ENCODE measurements at places on chromosomes 3 and 15.

- DNase-seq: peak; percentile 85
Measured at GRCh38 chr15:81155375-81156218, 21.5 kb downstream of the CFAP161 start.

- peak; percentile 90 for DNase-seq
Measured at GRCh38 chr15:28021281-28022039, 77.7 kb downstream of the OCA2 start.

GRCh38 chr15:67097930-67098740, 32.7 kb downstream of the SMAD3 start:
- DNase-seq: no peak

GRCh38 chr3:36480911-36481648, 100.8 kb downstream of the STAC start:
- DNase-seq: no peak

DNA sequence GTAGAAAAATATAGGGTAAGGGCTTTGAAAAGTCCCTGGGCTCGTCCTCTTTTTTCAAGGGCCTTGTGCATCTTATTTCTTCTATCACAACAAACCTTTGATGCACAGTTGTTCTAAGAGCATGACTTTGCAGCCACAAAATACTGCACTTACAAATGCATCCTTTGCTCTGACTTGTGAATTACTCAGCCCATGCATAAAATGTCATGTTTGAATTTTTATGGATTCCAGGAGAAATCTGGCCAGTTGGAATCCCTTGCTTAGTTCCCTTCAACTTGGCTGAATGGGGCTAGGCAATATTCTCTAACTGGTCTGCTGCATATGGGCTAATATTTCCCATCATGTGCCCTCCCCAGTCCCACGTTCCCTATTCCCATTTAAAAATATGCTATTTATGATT, 523.9 kb upstream of the RGMA start:
- DNase-seq: no peak

DNA sequence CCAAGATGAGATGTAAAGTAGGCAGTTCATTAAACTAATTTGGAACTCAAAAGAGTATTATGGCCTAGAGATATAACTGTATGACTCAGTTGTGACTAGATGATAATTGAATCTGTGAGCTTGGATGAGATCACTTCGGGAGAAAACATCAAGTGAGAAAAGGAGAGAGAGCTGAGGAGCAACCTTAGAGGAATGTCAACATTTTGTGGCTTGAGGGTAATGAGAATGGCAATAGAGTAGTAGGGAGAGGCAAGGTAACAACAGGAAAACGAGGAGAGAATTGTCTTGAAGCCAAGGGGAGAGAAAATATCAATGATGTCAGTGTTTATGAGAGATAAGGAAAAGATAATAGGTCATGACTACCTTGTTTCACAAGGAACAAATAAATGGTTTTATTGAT, 580.2 kb downstream of the NLGN1 start:
- no peak for DNase-seq

GRCh38 chr3:184354754-184355153, 6.7 kb downstream of the CLCN2 start:
- DNase-seq: no peak

GRCh38 chr15:68515371-68516095, 63.3 kb upstream of the CORO2B start:
- no peak for DNase-seq

GRCh38 chr15:74816624-74817369, 4.2 kb downstream of the LMAN1L start:
- no peak for DNase-seq

DNA sequence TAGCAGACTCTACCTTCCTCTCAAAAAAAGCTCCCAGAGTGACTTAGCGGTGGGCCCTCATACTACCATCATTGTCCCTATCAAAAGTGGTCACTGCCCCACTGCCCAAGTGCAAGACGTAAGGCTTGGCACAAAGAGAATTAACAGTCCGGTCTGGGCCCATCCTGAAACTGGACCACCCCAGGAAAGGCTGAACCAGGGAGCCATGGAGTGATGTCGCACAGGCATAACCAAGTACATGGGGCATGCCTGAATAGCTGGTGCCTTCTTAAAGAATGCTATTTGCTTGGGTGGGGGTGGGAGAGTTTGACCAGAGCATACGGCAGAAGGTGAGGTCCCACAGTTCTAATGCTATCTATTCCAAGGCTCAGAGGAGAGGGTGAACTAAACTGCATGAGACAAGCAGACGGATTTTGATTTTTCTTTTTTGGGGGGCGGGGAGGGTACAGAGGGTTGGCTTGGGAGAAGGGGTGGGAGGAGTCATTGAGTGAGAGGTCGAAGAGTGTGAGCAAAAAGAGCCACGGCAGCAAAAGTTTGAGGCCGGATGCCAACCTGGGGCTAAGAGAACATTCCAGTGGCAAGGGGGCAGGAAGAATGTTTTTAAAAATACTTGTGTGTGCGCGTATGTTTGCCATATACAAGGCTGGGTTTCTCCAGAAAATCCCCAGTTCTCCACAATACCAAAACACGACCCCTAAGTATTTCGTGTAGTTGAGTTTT, 50.2 kb downstream of the FAM174B start:
- no peak for DNase-seq

- DNase-seq: no peak
Measured at GRCh38 chr15:97525809-97526208, 434.7 kb upstream of the ARRDC4 start.

DNA sequence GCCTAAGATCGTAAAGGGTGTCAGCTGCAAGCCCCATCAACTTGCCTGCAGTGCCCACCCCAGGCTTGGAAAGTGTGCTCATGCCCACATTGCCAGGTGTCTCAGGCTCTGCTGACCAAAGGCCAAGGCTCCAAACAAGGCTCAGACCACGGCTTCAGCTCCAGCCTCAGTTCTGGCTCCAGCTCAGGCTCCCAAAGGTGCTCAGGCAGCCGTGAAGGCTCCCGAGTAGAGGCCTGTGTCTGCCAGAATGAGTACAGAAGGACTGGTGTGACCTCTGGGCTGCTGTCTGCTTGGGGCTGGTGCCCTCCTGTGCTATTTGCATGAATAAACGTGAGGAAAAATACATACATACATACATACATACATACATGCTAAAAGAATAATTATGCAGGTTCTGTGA, 27.9 kb upstream of the UACA start:
- DNase-seq: no peak

- DNase-seq: peak; percentile 58
Measured at GRCh38 chr15:52331490-52332240, 36.1 kb upstream of the MYO5C start.

DNA sequence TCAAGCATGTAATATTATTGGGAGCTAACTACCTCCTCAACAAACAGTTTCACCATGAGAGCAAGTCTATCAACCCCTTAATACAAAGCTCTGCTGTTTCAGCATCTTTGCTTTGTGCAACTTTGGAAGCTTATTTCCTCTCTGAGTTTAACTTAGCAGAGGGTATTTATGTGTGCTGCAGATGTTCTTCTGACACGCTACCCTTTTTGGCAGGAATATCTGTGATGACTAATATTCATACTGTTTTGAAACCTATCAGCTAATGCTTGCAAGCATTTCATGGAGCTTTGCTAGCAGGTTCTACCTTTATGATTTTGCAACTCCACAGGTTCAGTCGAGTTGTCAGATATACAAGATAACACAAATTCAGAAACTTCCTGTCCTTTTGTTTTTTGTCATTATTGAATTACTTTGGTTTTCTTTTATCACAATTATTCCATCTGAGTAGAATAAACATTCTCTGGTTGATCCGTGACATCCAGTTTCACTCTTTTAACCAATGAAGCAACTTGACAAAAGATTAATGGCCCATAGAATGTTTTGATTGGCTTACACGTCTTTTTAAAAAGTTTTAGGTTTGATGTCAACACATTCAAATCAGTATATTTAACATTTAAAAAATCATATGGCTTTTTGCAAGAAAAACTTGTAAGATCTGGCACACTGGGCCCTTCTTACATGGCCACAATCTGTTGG, 1.7 kb upstream of the SLC9A9 start:
- DNase-seq: no peak

DNA sequence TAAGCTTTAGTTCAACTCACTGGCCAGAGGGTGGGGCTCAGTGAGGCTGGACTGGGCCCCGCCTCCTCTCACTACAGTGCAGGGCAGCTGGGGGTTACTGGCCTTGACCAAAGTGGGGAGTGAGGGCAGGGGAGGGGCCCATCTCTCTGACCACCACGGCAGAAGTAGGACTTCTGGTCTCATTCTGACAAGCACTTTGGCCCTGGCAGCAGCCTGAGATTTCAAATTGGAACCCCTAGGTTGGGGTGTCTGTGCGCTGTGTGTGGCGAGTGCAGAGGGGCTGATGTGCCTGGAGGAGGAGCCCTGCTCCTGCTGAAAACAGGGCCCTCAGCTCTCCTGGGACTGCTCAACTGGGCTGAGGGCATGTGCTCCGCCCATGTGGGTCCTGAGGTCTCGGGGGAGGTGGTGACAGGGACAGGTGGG, 60.3 kb upstream of the RPL32 start:
- DNase-seq: no peak

GRCh38 chr3:118781839-118782238, 252.8 kb downstream of the IGSF11 start:
- no peak for DNase-seq

DNA sequence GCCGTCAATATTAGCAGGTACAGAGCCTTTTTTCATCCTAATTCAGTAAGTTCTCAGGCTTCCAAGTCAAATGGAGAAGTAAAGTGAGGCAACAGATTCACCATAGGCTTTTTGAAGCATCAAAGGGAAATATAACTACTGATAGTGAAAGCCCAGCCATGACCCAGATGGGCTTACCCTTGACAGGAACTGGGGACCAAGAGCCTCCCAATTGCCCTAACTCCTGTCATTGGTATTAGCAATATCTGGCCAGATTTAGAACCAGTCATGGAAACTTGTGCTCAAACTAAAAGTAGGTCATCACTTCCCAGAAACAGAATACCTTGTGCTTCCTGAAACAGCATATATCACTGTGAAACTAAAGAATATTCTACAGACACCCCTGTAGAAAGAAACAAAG, 33.0 kb downstream of the NME9 start:
- DNase-seq: no peak

DNA sequence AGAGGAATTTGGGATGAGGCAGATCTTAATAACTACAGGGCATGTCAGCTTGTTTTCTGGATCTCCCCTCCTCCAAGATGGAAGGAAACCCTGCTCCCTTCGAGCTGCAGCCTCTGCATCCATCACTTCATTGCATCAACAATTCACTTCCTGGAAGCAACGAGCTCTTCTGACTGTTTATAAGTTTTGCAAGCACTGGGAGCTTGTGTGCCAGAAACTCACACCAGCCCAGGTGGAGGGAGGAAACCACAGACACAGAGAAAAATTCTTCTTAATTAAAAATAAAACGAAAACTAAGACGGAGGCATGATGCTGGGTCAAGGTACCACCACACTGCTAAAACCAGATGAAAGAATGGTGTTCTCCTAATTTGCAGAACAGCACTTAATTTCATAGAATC, 10.6 kb downstream of the LRIG1 start:
- no peak for DNase-seq

DNA sequence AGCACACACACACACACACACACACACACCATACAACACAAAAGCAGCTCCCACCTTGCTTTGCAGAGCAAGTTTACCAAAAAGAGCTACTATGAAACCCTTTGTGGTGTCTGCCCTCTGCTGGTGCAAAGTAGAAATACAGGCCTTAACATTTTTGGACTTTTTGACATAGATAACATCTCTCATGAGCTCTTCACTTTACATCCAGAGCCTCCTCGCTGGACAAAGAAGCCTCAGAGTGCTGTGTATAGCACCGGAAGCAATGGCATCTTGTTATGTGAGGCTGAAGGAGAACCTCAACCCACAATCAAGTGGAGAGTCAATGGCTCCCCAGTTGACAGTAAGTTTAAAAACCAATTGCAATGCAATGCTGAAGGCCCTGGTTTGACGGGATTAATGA, 157.9 kb downstream of the CHL1 start:
- DNase-seq: peak; percentile 91

DNA sequence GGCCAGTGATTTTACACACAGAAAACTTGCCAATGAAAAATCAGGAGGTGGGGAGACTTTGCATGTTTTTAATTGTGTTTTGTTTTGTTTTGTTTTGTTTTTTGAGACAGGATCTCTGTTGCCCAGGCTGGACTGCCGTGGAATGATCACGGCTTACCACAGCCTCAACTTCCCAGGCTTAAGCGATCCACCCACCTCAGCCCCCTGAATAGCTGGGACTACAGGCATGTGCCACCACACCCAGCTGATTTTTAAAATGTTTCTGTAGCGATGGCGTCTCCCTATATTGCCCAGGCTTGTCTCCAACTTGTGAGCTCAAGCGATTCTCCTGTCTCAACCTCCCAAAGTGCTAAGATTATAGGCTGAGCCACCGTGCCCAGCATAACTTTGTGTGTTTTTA, 46.0 kb downstream of the MEIS2 start:
- DNase-seq: no peak

GRCh38 chr3:44061961-44062360, 179.7 kb upstream of the TOPAZ1 start:
- DNase-seq: no peak

DNA sequence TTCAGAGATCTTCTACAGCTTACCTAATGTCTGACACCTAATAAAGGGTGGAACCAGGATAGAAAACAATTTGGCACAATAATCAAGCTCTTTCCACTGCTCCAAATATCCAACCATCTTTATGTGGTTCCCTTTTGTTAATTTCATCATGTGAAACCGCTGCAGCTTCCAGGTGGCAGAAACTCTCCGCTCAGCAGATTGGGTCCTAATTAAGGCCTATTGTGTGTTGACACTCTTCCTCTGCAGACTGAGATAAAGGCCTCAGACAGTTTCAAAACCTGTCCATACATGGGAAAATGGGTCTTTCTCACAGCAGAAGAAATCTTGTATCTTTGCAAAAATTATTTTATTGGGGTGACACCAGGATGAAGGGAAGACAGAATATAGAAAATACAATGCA, 1002.4 kb upstream of the SEMA6D start:
- DNase-seq: no peak

DNA sequence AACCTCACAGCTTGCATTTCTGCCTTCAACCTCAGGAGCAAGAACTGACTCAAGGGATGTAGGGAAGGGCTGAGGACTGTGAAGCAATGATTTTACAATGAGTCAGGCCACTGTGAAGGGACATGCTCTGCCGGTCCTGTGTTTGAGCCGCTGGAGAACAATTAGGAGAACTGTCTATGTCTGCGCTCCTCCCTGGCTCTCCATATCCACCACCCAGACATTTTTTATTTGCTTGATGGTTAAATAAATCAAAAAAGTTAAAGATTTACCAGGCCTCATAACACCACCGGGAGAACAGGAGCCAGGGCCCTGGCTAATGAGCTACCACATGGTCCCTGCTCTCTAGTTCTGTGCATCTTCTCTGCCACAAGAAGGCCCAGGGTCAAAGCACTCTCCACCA, 29.6 kb downstream of the SEC61A1 start:
- DNase-seq: no peak

- no peak for DNase-seq
Measured at GRCh38 chr3:50515565-50516439, 12.4 kb upstream of the CACNA2D2 start.

Data from SK-MEL-5 (cell line).